G401 (cell line): ENCODE measurements at places on chromosomes 2 and 18. TPM values are rescaled to one million over a fixed set of nuclear protein-coding genes. Genes with fewer than 3 reads are reported as not detected.

Gene NOL4
- not detected in 2 replicates for total RNA-seq

Gene APLF
- 0.37 and 0.58 TPM in 2 replicates for total RNA-seq

GRCh38 chr2:48219555-48220436, 310.2 kb upstream of the STON1 start:
- DNase-seq, result no peak

Gene MCEE
- 4.3 and 17.9 TPM in 2 replicates for total RNA-seq

DNA sequence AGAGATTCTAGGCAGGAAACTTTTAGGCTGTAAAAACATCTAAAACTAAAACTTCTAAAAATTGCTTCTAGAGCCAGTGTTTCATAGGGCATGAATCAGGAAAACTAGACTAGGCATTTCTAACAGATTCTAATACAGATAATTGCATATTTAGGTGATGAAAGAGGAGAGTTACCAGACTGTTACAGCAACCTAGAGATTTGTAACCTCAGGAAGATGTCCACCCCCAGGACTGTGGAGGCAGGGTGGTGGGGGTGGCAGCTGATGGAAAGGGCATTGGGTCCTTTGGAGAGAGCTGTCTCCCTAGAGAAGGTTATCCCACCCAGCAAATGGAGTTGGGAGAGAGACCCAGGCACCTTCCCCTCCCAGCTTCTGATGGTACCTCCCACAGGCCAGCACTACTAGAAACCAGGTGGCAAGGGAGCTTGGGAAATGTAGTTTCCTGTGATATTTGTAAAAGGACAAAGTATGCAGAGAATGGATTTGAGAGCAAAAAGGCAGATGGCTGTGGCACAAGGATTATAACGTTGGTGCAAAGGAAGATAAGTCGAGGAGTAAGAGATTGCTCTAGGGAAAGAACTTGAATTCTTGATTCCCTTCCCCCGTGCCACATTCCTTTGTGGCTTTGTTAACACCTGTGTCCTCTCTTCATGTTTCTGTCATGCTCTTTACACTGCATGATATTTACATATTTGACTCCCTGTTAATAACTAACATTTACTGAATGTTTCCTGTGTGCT, 75.6 kb upstream of the MGAT5 start:
- DNase-seq, result no peak

DNA sequence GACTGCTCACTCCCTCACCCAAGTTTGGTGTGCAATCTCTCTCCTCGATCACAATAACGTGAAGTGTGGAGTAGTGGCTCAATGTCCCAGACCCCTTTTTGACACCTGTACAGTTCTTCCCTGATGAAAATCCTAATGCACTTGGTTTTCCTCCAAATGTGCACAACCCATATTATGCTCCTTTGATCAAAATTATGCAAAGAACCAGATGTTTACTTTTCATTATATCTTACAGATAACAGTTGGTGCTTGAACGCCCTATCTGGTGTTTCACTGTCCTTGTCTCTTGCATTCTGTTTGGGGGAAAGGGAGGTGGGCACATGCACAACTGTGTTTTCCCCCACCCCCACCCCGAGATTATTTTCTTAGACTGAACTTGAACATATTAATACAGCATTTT, 85.0 kb upstream of the CREB1 start:
- DNase-seq, result no peak

Gene SERPINB12
- not detected in 2 replicates for total RNA-seq

Gene ALK
- total RNA-seq, result not detected in 2 replicates

Gene GCKR
- not detected in 2 replicates for total RNA-seq

Gene MGAT4A
- 3.0 and 4.4 TPM in 2 replicates for total RNA-seq

Gene C18orf63
- not detected in 2 replicates for total RNA-seq

Gene DNAJC5G
- not detected in 2 replicates for total RNA-seq

- DNase-seq, result no peak
These were observed 79.5 kb upstream of the ODC1 start for GRCh38 chr2:10527585-10527984.
